AG09309 (cell line): ENCODE measurements at places on chromosomes 3 and 15.

DNA sequence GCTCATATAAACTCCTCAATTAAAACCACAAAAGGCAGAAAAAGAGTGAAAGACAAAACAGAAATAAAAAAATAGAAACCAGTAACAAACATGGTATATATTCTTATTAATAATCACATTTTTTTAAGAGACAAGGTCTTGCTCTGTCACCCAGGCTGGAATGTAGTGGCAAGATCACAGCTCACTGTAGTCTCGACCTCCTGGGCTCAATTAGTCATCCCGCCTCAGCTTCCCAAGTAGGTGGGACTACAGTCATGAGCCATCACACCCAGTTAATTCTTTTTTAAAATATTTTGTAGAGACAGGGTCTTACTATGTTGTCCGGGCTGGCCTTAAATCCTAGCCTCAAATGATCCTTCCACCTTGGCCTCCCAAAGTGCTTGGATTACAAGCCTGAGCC, 37.1 kb downstream of the FAM240A start:
- DNase-seq: no peak

GRCh38 chr3:72303926-72304325, 519.0 kb upstream of the PROK2 start:
- no peak for DNase-seq

DNA sequence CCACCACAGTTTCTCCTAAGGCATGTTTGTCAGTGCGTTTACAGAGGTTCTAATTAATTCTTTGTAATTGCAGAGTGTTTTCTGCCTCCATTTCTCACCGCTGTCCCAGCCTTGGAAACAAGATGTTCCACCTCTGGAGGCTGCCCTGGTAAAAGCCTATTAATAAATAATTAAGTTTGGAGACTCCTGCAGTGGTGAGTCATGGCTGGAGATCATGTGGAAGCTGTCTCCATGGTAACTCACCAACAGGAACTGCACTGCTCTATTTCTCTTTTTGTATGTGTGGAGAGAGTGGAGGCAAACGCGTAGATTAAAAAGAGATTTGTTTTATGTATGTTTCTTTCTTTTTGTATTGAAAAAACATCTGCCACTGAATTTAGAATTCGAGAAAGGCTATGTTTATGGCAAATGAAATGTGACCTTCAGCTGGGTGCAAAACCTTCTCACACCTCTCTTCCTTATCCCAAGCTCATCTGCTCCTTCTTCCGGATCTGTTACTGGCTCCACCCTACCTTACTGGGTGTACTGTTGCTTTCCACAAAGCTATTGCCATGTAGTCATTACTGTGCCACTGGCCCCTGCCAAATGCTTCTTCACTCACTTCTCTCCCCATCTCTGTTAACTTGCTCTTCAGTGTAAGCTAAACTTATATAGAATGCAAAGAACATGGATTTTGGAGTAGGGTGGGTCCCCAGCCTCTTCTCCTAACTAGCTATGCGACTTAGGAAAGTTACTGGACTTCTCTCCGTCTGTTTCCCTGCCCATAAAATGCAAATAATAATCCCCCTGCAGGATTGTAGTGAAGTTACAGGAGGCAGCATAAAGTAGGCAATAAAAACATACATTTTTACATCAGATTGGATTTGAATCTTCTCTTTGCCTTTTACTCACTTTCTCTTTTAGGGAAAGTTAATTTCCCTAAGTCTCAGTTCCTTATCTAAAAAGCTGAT, 778.5 kb downstream of the NTRK3 start:
- peak; percentile 16 for DNase-seq

- DNase-seq: no peak
Measured at GRCh38 chr3:186663361-186664118, 2.3 kb upstream of the HRG start.

DNA sequence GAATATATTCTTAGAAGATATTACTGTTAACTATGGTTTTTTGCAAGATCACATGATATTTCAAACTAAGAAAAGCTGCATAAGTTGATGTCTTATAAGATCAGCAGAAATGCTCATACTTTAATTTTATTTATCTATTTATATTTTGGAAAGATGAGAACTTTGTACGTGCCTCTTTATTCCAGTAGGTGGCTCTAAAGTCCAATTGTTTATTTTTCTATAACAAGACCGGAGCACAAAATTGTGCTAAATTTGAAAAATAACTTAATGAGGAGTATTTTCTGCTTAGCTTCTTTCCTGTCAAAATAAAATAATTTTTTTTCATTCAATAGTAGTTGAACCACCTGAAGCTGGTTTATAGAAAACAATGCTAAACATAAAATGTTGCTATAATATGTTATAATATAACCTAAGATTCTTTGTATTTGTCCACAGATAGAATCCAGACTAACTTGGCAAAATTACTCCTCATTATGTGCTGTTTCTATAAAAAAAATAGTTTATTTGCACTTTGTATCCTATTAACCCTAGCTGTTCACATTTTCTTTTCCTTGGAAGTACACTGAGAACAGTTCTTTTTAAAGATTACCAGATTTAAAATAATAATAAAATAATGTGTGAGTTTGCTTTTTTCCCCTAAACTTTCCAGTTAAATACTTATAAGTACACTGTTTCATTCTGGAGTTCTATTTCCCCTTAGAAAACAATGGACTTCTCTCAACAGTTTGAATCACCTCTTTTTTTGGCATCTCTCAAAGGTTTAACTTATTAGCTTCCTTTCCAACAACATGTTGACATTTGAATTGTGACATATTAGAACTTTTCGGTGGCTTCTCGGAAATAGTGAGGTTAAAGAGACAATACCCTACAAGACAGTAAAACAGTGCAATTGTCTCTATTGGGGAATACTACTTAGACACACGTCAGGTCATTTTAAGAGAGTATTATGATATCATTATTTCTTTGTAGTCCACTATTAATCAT, 530.0 kb downstream of the MECOM start:
- no peak for DNase-seq

DNA sequence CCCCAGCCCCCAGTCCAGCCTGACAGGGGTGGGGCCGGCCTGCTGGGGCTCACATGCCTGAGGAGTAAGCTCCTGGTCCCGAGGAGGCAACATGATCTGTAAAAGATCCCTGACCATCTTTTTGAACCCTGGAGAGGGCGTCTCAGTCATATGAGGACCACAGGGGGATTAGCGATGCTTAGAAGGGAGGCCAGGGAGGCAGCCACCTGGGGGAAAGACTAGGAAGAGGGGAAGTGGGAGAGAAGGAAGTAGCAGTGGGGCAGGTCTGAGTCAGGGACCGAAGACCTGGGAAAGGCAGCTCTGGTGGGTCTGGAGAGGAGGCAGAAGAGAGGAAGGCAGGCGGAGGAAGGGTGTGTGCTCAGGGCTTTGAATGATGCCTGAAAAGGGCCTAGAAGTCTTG, 18.9 kb downstream of the PIF1 start:
- no peak for DNase-seq

DNA sequence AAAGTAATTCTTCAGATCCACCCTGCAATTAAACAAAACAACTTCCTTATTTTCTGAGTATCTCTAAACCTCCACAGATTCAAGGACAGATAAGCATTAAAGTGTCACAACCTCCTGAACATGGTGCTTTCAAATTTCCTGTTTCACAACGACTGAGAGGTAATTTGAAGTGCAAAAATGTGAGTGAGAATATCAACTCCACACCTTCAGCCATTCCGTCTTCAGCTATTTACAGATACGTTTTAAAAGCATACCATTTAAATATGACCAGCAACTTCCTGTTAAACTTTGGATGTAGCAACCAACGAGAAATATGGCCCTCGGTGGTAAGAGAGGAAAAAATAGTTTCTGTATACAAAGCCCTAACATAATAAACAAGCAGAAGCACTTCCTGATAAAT, 32.1 kb upstream of the PCSK6 start:
- DNase-seq: no peak

DNA sequence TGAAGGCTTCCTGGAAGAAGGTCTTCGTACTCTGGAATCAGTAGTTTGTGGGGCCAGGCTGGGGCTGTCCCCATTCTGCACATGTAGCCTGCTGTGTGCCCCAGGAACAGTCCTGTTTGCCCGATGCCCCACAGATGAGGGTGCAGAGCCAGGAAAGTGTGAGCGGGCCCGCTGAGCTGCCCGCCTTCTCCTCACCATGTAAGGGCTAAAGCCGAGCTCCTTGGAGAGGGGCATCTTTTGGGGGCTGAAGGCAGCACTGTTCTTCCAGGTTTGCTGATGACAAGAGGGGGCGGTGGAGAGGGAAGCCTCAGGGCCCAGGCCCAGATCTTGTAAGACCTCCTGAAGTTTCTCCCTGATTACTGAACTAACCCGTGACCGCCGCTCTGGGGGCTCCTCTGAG, 73.2 kb upstream of the GSK3B start:
- DNase-seq: no peak

DNA sequence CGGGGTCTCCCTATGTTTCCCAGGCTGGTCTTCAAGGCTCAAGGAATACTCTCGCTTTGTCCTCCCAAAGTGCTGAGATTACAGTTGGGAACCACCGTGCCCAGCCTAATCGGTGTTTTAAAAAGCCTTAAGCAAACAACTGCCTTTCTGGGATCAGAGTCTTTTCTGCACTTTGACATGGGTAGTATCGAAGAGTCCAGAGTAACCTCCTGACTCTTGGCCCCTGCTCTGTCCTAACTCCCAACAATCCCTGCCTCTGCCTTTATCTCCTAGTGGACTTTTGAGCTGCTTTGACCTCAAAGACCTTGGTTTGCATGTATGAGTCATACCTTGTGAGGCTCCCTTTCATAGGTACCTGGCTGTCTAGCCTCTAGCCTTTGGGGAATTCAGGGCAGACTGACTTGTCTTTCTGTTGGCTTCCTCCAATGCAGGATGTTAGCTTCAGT, 21.0 kb upstream of the HACD2 start:
- no peak for DNase-seq

- no peak for DNase-seq
Measured at GRCh38 chr3:66495668-66496045, 5.2 kb downstream of the LRIG1 start.

DNA sequence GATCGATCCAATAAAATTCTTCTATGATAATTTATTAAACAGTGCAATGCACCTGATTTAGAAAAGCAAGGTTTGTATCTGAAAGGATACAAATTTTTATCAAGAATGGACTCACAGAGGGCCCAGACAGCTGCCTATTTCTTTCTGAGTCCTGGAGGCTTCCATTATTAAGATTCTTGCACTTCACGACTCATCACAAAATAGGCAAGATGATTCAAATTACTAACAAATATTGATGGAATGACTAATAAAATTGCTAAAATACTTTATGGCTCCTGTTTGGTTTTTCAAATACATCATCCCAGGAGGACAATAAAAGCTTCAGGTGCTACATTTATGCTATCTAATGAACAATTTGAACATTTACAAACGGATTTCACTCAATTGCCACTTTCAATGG, 483.0 kb upstream of the AGTR1 start:
- DNase-seq: no peak

DNA sequence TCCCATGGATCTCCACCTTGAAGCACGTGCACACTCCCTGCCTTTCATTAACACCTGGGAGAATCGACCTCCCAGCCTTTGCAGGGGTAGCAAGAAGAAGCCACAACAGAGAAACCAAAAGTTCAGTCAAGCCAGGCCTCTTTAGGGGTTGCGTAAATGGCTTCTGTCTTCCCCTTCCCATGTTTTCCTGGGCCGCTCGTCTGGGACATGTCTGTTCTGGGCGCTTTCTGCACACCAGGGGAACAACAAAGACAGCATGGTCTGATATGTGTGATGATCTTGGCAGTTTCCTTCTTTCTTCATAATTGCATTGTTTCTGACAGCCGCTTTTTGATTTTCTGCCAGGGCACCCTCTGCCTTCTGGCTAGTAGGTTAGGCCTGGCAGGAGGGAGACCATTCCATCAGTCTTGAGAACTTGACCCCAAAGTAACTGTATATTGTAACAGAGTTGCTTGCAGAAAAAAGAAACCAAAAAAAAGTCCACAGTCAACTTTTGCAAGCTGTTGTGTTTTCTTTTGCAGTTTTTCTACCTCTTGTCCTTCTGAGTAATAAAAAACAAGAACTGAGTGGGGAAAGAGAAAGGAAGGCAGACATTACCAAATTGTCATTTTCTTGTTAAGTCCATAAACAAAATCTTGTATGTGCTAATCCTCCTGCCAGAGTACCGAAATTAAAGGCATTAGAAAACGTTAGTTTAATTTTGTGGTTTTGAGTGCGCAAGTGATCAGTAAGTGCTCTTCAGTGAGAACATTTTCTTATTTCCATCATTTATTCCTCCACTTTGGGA, 56.0 kb upstream of the FURIN start:
- no peak for DNase-seq

- DNase-seq: no peak
Measured at GRCh38 chr3:187746059-187746441, 782 bp upstream of the BCL6 start.

GRCh38 chr15:66707310-66708082, 5.5 kb downstream of the SMAD6 start:
- DNase-seq: no peak

DNA sequence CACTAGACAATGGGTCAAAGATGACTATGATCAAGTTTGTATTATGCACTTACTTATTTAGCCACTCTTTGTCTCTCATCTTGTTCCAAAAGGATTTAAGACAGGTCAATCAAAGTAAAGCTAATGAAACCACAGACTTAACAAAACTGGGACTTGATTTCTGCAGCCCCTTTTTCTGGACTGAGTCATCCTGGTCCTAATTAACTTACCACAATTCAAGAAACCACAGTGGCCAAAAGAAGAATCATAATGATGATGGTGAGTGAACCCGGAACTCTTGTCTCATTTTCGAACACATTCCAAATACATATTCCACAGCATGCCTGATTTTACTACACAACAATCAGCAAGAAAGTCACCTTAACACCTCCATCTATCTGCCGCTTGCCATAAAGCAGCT, 1333.0 kb downstream of the ROBO1 start:
- peak; percentile 31 for DNase-seq

GRCh38 chr15:101368086-101368780, 73.2 kb upstream of the SNRPA1 start:
- no peak for DNase-seq

GRCh38 chr3:20051123-20051806, 11.0 kb downstream of the KAT2B start:
- DNase-seq: no peak

GRCh38 chr3:72753495-72753894, 94.8 kb downstream of the SHQ1 start:
- no peak for DNase-seq

DNA sequence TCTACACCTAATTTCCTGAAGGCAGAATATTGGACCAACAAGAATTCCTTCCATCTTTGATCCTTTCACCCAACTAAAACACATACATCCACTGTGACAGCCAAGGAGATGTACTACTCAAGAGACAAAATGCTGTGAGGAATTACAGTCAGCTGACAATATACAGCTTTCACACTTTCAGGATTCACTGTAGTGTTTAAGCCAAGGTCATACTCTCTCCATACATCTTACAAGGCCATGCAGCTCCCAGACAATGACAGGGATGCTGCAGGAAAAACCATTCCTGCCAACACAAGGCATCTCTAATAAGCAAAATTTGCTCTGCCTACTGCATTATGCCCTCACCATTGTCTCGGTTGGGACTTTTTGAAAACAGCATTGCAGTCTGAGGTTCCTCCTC, 170.7 kb downstream of the TBC1D5 start:
- DNase-seq: no peak

- no peak for DNase-seq
Measured at GRCh38 chr3:142029052-142029642, 120.2 kb downstream of the TFDP2 start.

GRCh38 chr3:197961582-197961945, 1.5 kb downstream of the LMLN start:
- no peak for DNase-seq
